Right forelimb (tissue), 1 donor: ENCODE measurements at places on chromosomes 13 and 19.

- no peak for DNase-seq
Observed at GRCh38 chr13:97261254-97262005, 39.3 kb downstream of the MBNL2 start.

GRCh38 chr13:73800011-73800410 lies 334.2 kb downstream of the KLF12 start:
- DNase-seq: no peak

DNA sequence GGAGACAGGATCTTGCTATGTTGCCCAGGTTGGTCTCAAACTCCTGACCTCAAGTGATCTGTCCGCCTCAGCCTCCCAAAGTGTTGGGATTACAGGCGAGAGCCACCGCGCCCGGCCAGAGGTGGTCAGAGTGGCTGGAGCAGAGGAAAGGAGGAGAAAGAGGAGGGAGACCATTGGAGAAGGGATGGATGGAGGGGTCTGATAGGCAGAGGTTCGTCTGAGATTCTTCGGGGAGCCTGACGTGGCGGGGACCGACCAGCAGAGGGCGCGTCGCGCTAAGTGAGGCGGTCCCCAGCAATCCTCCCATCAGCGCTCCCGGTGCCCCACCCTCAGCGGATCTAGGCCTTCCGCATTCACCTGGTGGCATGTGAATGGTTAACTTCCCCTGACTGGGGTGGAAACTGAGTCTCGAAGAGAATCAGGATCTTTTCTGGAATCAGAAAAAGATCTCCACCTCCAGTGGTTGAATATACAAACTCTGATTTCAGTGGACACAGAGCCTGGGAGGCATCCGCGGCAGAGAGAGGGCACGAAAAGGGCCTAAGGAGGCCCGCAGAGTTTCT lies 8.8 kb downstream of the GTPBP3 start:
- DNase-seq: peak; percentile 86

DNA sequence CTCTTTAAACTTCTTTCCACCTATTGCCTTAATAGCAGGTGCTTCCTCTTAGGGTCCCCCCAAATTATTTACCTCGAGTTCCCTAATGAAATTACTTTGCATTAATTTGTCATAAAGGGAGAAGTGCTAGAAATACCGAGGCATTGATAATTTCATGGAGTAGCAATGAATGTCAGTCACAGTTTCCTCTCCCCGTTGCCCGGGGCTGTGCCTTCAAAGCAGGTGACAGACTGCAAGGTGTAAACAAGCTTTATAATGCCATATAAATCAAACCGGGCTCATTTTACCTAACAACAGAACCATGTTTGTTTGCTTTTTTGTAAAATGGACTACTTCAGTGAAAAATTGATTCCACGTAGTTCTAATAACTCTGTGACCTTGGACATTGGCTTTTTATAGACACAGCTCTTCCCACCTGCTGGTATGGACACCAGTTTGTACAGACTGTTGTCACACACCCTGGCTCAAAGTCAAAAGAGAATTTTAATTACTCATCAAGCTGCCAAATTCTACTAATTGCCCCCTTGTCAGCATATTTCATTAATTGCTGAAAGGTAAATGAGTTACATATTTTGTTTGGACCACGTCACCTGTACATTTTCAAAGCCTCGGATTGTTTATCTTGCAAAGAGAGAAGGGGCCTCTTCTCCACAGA lies 171.1 kb downstream of the STK24 start:
- no peak for DNase-seq

DNA sequence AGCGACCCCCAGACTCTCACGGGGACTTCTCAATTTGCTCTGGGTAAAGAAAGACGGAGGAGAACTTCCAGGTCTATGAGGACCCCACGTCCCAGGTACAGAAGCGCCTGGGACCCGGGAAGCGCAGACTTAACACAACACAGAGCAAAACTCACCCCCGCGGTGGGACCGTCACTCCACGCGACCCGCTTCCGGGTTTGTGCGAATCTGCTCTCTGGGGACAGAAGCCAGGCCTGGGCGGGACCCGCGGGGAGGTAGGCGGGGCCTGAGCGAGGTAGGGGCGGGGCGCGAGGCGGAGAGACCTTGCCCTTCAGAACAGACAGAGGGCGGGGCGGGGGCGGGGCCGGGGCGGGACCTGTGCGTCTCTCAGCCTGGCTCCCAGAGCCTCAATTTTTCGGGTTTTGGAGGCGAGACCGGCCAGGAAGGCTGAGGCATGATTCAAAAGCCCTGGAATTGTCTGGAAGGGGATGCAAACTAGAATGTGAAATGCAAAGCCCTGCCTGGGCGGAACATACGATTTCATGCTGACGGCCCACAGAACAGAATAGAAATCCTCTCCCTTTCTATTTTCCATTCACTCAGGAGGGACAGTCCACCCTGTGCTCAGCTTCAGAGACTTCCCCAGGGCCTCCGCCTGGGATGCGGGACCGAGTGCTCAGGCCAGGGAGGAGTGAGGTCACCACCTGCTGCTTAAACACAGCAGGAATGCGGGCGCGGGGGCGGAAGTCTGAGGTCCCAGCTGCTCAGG lies 19.3 kb upstream of the ZNF888 start:
- DNase-seq: peak; percentile 95

GRCh38 chr13:19665427-19665859 lies 32.0 kb downstream of the MPHOSPH8 start:
- DNase-seq: no peak

DNA sequence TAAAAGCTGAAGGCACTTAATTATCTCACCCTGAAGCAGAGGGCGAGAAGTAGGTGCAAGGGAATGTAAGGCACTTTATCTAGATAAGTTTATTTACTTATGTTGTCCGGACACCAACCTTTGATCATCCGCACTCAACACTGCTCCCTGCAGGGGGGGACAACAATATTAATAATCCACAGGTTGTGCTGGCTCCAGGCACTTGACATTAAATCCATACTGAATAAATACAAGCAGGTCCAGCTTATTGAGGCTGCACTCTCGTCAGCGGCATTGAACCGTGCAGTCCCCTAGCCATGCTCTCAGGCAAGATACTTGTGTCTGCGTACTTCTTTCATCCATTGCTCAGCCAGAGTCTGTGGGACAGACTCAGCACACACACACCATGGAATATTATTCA lies 374.5 kb upstream of the NBEA start:
- no peak for DNase-seq

DNA sequence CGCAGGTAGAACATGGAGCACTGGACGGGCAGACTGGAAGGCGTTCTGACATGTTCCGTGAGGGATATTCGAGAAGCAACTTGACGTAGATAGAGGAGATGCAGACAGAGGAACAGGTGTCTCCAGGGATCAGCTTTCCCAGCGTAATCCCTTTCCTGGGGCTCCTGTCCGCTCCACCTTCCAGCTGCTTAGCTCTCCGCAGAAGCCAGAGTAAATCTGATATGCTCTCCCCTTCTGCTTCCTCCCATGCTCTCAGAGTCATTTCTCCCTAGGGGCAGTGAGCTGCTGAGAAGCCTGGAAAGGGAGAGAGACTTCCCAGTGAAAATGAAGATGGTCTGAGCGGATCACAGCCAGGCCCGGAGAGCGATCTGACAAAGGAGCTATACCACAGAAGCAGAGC lies 23.0 kb upstream of the OLFM4 start:
- DNase-seq: no peak

DNA sequence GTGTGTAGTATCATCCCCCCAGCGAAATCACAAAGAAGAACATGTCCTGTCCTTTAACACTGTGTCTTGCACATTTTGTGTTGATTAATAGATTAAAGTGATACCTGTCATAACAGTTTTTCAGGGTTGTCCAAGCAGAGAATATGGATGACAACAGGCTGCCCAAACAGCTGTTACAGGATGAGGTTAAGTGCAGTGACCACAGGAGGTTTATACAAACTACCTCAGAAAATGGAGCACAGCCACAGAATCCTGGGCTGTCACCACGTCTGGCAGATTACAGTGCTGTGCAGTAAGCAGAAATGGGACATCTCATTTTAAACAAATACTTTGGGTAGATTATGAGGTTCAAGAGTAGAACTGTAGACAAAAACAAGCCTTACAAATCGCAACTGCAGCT lies 575.6 kb downstream of the DCT start:
- DNase-seq: no peak

- no peak for DNase-seq
Observed at GRCh38 chr13:27442071-27442647, 8.2 kb downstream of the MTIF3 start.

GRCh38 chr13:20193162-20193906 lies 596 bp upstream of the GJB2 start:
- no peak for DNase-seq

DNA sequence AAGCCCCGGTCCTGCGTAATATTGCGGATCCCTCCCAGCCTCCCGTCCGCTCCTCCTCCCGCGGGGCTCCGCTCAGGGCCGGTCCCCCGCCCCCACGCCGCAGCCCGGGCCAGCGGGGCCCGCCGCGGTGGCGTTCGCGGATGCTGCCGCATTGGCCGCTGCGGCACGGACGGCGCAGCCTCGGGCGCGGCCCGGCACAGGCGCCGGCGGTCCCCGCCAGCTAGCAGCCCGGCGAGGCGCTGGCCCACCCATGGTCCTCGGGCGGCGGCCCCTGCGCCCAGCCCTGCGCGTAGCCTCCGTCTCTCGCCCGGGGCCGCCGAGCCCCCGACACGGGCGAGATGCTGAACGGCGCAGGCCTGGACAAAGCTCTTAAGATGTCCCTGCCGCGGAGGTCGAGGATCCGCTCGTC lies at the start of gene ATP8A2:
TSS of gene ATP8A2 (plus strand) at position 100 of the 409 bp plus-strand sequence. CDS start at position 339, 239 bp downstream.
- DNase-seq: no peak

DNA sequence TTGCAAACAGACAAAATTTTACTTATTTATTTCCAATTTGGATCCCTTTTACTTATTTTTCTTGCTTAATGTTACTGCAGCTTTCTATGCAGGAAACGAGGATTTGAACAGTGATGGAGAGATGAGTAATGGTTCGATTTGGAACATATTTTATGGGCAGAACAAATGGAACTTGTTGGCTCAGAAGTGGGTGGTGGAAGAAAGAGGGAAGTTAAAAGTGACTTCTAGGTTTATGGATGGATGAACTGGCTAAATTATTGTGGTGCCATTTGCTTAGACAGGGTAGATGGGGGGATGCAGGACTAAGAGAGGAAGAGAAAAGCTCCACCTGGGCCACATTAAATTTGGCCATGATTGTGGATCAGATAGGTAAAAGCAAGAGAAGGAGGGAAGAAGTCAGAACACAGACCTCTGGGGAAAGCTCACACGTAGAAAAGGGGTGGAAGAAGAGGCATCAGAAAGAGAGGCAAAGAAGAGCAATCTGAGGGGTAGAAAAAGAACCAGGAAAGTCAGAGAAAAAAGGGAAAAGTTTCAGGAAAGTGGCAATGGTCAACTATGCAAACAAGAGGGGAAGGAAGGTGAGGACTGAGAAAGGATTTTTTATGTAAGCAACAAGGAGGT lies 768 bp upstream of the CYSLTR2 start:
- no peak for DNase-seq

DNA sequence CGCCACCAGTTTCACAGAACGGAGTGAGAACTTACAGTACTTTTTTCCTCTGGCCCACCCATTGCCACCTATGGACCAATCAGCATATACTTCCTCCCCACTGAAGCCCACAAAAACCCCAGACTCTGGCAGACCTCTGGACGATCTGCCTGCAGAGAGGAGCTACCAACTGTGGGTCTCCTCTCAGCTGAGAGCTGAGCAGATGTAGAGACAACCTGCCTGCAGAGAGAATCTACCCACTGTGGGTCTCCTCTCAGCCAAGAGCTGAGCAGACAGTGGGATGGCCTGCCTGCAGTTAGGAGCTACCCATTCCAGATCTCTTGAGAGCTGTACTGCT lies 69.7 kb downstream of the PIBF1 start:
- DNase-seq: no peak

DNA sequence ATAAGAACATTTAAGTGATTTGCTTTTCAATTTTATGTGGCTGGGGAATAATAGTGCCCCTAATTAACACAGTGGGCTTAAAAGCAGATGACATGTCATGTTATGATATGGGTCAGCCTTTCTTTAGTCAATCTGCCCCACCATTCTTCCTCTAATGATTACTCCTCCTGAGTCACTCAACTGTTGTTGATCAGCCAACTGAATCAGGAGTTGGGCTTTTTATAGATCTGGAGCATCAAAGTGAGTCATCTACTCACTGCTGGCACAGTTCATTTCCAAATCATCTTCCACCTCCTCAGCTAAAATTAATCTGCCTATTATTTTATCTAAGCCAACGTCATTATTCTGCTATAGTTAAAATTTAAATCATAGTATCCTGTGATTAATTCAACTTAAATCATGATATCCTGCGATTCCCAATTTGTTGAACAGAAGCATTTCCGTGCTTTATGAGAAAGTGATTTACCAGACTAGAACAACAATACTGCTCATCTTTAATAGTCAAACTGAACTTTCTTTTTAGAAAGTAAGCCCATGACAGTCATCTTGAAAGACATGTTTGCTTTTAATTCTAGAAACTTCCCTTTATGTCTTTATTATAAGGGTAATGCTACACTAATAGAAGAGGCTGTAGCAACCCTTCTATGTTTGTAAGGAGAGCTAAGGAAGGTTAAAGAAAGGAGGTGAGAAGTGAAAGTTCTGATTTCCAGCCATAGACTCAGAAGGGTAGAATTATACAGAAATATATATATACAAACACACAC lies 551.4 kb downstream of the TBC1D4 start:
- no peak for DNase-seq

- no peak for DNase-seq
Observed at GRCh38 chr19:371501-372168, 27.0 kb upstream of the MIER2 start.

DNA sequence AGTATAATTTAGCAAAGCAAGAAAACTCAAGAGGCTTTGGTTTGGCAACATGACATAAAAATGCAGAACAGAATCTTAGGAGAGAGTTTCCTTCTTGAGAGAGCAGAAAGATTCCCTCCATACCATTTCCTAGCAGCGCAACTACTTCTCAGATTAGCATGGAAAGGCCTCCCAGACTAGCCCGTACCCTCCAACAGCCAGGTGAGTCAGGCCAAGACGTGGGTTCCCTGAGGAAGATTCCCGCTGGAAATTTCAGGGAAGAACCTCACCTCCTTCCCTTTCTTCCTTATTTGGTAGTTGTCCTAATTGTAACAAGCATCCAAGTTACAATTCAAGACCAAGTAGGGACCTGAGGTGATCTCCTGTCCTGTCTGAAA lies 12.3 kb downstream of the COL4A2 start:
- DNase-seq: no peak

DNA sequence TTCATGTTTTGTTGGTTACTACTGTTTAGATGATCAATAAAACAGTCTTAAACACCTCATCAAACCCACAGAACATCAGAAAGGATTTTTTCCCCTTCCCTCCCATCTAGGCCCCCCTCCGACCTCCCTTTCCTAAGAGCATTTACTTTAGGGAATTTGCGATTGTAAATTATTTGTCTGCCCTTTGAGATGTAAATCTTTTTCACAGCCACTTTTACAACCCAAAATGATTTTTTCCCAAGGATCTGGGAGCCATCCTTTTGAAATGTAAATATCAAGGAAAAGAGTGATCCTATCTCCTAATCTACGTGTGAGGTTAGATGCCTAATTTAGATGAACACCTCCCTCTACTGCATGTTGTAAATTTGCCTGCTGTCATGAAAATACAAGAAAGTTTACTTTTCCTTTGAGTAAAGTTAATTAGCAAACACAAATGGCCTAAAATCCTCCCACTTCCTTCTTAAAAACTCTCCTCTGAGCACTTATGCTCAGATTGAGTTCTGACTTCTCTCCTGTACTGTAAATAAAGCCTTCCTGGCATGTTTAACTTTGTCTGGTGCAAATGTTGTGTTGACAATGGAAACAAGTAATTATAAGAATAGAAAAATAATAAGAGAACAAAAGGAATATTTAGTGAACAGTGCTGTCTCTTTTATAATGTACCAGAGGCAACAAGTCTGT lies 1646.9 kb upstream of the SPRY2 start:
- DNase-seq: no peak
